GM12878 (cell line): ENCODE measurements at places on chromosomes 16 and 17. TPM values are rescaled to one million over a fixed set of nuclear protein-coding genes. Genes with fewer than 3 reads are reported as not detected.

CFAP20 gene
- 28.2 and 28.4 TPM in 2 replicates for total RNA-seq

PNMT gene
- not detected in 2 replicates for total RNA-seq

DNA sequence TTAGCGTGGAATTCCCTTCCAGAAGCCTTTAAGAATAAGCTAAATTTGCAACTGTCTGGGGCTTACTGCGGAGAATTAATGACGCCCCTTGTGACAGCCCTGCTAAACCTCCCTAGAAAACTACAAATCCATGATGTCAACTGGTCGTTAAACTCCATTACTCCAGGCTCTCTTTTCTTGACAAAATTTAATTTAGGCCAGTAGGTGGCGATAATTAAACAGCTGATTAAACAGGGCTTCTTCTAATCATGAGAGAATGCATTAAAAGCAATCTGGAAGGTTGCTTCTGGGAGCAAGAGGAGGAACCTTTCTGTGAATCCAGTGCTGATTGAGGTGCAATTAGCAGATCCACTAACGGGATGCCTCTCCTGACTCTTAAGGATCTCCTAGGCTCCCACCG, 8.1 kb upstream of the NLRP1 start:
- no peaks in the 10 kb centered on the region for H3K36me3 ChIP-seq
- no peaks in the 10 kb centered on the region for H3K27me3 ChIP-seq
- H3K4me3 ChIP-seq = no peak overlapping the region
- DNase-seq = no peak
- H3K4me1 ChIP-seq = no peaks in the 10 kb centered on the region

FAM83G gene
- 15.1 and 16.7 TPM in 2 replicates for total RNA-seq

DNA sequence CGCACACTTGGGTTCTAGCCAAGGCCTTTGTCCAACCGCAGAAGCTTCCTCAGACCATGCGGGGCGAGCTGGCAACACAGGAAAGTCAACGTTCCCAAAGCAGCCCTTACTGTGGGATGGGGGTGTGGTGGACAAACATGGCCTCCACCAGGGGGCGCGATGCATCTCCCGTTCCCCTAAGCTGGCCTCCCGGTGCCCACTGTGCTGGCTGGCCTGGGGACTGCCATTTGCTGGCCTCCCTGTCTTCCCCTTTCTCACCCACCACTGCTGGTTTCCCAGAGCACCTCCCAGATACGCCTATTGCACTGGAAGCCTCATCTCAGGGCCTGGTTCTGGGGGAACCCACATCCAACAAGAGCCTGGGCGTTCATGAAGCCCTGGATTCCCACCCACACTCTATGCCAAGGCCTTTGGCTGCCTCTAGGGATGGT, 145.3 kb downstream of the IRF8 start:
- no peaks in the 10 kb centered on the region for H3K36me3 ChIP-seq
- no peak overlapping the region for H3K4me3 ChIP-seq
- H3K27ac ChIP-seq = no peak overlapping the region
- no peak for DNase-seq

PRR35 gene
- not detected in 2 replicates for total RNA-seq

GRCh38 chr16:75479421-75479990, 15.0 kb upstream of the TMEM170A start:
- H3K27me3 ChIP-seq = no peaks in the 10 kb centered on the region; the same call in 1 of the 2 replicates
- H3K4me1 ChIP-seq = no peaks in the 10 kb centered on the region
- DNase-seq = no peak
- no peak overlapping the region for H3K4me3 ChIP-seq

EME1 gene
- 16.8 and 20.8 TPM in 2 replicates for total RNA-seq

GRCh38 chr16:53695070-53695469, 8.6 kb downstream of the RPGRIP1L start:
- no peak for DNase-seq
- no peak overlapping the region for H3K27ac ChIP-seq
- H3K27me3 ChIP-seq = no peaks in the 10 kb centered on the region
- H3K4me1 ChIP-seq = no peaks in the 10 kb centered on the region
- H3K36me3 ChIP-seq = no peaks in the 10 kb centered on the region

MPP2 gene
- total RNA-seq = 0.21 and 0.56 TPM in 2 replicates

- H3K27me3 ChIP-seq = no peaks in the 10 kb centered on the region
- no peak overlapping the region for H3K4me3 ChIP-seq
- H3K4me1 ChIP-seq = no peaks in the 10 kb centered on the region
- H3K36me3 ChIP-seq = no peaks in the 10 kb centered on the region
Observed at GRCh38 chr17:41635121-41636097, 11.0 kb upstream of the KRT17 start.

GRCh38 chr17:50267074-50267841, 7.0 kb upstream of the TMEM92 start:
- no peak overlapping the region for H3K4me3 ChIP-seq
- no peaks in the 10 kb centered on the region for H3K36me3 ChIP-seq
- no peak overlapping the region for H3K27ac ChIP-seq
- no peaks in the 10 kb centered on the region; the same call in 1 of the 2 replicates for H3K27me3 ChIP-seq

OR3A3 gene
- not detected in 2 replicates for total RNA-seq

DNA sequence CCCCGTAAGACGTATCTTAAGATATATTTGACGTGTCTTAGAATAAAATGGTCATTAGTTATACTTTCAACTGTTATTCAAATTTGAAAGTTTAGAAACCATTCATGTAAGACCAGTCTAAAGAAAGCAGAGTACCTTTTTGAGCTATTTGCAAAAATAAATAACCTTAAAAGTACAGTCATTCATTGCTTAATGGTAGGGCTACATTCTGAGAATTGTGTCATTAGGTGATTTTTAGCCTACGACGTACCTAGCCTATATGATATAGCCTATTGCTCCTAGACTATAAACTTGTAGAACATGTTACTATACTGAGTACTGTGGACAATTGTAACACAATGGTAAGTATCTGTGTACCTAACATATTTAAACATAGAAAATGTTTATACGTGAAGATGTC, 139.2 kb downstream of the PHKB start:
- no peaks in the 10 kb centered on the region; the same call in 1 of the 2 replicates for H3K36me3 ChIP-seq
- H3K4me3 ChIP-seq = no peak overlapping the region
- H3K27ac ChIP-seq = no peak overlapping the region
- H3K4me1 ChIP-seq = no peaks in the 10 kb centered on the region; the same call in 1 of the 2 replicates
- no peaks in the 10 kb centered on the region for H3K27me3 ChIP-seq

SPATA2L gene
- total RNA-seq = 6.9 and 7.8 TPM in 2 replicates

DNA sequence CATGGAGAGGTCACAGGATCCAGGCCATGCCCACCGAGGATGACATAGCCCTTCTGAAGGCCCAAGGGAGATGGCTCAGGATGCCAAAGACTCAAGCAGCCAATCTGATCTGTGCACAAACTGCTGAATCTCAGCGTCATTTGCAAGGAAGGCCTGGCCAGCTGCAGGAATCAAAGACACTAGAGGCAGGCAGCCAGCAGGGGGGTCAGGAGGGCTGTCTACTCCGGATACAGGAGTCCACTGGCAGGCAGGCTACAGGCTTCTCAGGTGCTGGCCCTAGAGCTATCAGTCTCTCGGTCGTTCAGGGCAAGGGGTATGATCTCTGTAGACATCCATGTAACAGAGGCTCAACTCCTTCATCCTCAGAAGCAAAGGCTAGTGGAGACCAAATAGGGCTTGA, 1735.3 kb downstream of the TP53TG3F start:
- H3K4me1 ChIP-seq = no peaks in the 10 kb centered on the region
- DNase-seq = no peak
- no peak overlapping the region for H3K4me3 ChIP-seq
- H3K27ac ChIP-seq = no peak overlapping the region
- no peaks in the 10 kb centered on the region for H3K36me3 ChIP-seq

DNA sequence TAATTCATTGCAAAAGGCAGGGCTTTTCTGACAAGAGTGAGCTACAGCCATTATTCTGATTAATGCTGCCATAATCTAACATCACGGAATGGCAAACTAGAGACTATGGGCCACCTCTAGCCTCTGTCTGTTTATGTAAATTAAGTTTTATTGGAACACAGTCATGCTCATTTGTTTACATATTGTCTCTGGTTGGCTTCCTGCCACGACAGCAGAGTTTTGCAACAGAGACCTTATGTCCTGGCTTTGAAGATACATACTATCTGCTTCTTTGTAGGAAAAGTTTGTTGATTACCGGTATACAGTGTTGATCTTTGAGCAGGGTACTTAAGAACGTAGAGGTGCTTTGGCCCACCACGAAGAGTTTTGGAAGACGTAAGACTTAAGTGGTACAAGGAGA, 715.9 kb upstream of the RBFOX1 start:
- H3K4me3 ChIP-seq = no peak overlapping the region
- no peak for DNase-seq
- H3K27ac ChIP-seq = no peak overlapping the region
- no peaks in the 10 kb centered on the region for H3K4me1 ChIP-seq

DNA sequence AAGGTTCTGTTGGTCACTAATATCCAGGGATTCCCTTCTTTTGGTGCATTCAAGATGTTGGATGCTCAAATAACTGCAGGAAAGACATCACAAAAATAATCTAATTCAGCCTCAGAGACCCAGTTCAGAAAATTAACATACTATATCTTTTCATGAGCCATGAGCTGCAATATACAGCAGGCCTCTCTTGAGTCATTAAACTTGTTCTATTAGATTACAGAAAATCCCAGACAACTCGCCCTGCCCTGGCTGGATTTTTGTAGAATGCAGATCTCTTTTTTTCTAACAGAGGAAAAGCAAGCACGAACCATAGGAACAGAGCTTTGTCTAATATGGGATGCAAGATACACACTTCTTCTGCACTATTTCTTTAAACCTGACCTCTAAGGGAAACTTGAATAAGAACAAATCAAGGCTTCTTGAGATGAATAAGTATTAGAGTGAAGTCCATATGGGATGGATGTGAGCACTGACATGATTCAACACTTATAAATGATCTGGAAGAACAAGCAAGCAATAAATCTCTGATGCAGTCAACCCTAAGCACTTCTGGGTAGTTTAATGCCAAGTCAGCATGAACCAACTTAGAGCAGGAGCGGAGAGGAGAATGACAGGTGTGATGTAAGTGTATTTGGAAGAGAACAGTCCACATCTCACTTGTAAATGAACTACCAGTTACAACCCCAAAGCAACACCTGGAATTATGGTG, 70.7 kb upstream of the GNAO1 start:
- no peak for DNase-seq
- H3K4me3 ChIP-seq = no peak overlapping the region
- no peaks in the 10 kb centered on the region for H3K4me1 ChIP-seq

DPH1 gene
- total RNA-seq = 20.2 and 21.3 TPM in 2 replicates

GRCh38 chr17:1484676-1485422, 7.6 kb downstream of the MYO1C start:
- peak overlapping the region; percentile 71 for H3K27ac ChIP-seq
- peak overlapping the region; percentile 95 for H3K4me3 ChIP-seq
- H3K4me1 ChIP-seq = peaks cover 16% of the 10 kb centered on the region
- H3K36me3 ChIP-seq = peaks cover 4% of the 10 kb centered on the region

DNA sequence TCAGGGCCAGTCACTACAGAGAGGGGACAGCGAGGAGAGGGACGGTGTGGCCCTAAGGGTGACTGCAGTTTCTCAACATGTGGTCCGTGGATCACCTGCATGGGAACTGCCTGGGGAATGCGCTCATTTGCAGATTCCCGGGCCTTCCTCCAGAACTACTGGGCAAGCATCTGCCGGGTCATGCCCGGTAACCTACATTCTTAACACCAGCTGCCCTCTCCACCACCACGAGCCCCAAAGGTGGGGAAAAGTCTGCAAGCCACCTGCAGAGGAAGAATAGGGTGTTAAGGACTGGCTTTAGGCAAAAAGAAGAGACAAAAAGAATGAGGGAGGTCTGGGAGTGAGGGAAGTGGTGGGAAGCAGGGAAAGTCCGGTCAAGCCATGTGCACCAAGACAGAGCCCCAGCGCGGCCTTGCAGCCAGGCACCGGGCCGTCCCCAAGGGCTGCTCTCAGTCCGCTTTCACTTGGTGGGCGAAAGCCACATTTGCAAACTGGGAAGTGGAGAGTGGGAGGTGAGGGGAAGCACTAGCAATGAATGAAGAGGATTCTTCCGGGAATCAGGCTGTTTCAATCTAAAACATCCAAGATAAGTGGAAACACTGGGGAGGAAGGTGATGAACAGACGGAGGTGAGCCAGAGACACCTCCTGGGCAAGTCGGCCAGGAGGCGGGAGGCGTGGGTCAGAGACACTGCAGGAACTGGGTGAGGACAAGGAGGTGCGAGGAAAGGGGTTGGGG, 70.3 kb downstream of the N4BP1 start:
- H3K27ac ChIP-seq = no peak overlapping the region
- H3K36me3 ChIP-seq = peaks cover 13% of the 10 kb centered on the region
- H3K27me3 ChIP-seq = no peaks in the 10 kb centered on the region
- H3K4me1 ChIP-seq = peaks cover 24% of the 10 kb centered on the region

DNA sequence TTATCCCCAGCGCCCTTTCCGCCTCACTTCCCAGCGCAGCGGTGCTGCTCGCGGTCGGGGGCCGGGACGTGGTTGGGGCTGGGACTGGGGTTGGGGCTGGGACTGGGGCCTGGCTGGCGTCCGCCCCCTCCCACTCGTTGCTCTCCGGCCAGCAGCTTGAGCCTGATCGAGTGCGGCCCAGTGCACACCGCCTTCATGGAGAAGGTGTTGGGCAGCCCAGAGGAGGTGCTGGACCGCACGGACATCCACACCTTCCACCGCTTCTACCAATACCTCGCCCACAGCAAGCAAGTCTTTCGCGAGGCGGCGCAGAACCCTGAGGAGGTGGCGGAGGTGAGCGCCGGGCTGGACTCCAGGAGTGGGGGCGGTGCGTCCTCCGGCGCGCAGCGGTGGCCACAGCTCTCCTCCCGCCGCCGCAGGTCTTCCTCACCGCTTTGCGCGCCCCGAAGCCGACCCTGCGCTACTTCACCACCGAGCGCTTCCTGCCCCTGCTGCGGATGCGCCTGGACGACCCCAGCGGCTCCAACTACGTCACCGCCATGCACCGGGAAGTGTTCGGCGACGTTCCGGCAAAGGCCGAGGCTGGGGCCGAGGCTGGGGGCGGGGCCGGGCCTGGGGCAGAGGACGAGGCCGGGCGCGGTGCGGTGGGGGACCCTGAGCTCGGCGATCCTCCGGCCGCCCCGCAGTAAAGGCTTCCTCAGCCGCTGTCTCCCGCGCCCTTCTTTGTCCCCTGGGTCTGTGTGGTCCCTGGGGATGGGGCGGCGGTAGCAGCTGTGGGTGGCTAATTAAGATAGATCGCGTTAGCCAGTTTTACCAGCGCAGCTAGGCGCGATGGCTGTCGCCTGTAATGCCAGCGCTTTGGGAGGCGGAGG, 1.8 kb downstream of the HSD17B1 start:
- peak overlapping the region; percentile 81 for H3K27ac ChIP-seq
- no peaks in the 10 kb centered on the region; the same call in 1 of the 2 replicates for H3K4me1 ChIP-seq
- no peaks in the 10 kb centered on the region for H3K27me3 ChIP-seq

DNA sequence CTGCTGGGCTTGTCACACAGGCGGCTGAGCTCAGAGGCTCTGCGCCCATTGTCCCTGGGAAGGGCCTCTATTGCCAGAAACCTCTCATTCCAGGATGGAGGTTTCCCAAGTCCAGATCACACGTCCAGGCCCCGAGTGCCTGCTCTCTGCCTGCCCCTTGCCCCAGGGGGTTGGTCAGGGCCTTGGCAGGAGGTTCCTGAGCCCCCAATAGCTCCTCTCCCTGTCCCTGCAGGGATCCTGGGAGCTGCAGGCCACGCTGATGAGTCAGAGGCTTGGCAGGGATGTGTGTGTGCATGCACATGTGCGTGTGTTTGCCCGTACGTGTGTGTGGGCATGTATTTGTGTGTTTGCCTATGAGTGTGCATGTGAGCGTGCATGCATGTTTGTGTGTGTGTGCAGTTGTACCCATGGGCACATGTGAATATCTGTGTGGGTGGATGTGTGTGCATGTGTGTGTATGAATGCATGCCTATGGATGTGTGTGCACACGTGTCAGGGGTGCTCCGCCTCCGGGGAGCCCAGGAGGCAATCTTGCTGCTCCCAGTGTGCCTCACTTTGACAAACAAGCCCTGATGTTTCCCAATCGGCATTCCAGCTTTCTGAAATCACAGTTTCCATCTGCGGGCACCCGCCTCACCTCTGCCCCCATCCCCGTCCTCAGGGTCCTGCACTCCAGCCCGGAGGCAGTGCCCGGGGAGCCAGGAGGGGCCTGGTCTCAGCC, 98.4 kb upstream of the GSE1 start:
- H3K4me1 ChIP-seq = no peaks in the 10 kb centered on the region
- no peak overlapping the region for H3K27ac ChIP-seq
